ENCODE measurements at places on chromosomes 5 and 9.

DNA sequence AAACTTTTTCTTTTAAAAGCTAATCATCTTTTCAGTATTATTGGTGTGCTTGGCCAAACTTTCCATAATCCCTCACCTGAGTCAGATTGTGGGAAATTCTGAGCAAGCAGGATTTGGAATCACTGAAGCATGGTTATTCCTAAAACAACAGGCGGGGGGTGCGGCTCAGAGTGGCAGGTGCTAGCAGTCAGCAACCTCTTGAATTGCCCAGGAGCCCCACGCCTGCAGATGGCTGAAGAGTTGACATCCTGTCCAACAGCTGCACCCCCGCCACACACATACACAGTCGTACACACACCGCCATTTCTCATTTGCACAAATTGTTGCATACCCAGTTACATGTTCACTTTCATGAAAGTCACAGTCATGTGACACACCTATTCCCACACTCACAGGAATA is 96.6 kb downstream of the LHX2 start:
- no peak for DNase-seq

DNA sequence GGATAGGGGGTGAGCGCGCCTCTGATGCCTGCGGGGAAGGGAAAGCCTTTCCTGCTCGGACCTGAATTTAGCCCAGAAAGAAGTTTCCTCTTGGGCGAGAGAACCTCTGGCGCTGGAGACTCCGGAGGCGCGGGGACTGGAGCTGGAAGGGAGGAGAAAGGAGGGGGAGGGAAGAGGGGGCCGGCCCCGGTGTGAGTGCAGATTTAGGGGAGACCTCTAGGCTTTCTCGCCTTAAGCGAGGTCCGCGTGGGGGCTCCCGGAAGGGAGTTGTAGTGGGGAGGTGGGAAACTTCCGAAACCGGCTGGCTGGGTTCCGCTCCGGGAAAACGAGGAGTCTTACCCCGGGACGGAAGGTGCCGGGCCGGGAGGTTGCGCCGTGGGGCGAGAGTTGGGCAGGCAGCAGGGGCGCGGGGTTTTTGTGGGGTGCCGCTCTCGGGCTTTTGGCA is 1.3 kb downstream of the PCSK5 start:
- no peak for DNase-seq

DNA sequence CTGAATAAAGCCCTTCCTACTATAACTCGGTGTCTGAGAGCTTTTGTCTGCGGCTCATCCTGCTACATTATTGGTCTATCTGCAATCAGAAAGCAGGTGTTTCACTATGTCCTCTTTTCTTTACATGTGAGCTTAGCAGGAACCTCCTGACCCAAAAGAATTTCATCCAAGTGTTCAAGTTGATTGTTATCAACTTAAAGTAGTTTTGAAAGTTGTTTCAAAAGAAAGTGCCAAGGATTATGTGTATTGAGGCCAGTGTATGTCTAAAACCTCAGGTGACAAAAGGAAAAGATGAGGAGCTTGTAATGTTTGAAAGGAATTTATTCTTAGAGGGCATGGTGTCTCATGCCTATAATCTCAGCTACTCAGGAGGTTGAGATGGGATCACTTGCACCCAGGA is 8.1 kb upstream of the SELENOP start:
- DNase-seq: no peak

- peak; percentile 75 for DNase-seq
These were observed 322.9 kb downstream of the SLIT3 start for GRCh38 chr5:168978015-168978414.

GRCh38 chr5:167920589-167920988 is 370.9 kb upstream of the WWC1 start:
- no peak for DNase-seq

GRCh38 chr9:104319685-104320084 is 184.4 kb upstream of the OR13F1 start:
- no peak for DNase-seq

DNA sequence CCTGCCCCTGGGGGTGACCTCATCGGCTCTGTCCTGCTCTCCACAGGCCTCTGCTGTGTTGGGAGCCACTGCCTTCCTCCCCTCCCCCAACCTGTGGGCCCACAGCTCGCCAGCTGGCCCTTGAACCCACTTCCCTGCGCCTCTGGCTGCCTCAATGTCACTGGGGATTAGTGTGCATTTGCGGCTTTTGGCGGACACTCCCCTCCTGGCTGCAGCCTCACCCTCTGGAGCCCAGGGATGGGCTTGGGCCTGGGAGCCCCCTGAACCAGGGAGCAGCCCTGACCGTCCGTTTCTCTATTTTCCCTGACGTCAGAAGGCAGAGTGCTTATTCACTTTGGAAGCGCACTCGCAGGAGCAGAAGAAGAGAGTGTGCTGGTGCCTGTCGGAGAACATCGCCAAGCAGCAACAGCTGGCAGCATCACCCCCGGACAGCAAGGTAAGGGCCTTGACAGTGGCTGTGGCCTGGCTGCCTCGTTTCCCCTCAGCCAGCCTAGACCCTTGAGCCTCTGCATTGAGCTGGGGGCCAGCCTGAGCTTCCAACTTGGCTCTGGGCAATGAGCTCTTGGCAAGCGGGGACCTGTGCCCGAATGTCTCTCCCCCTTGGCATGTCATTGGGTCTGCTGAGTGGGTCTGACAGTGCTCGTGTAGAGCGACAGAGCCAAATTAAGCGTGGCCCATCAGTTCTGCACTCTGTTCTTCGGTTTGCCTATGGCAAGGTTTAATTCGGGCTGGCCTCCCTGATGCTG is 73.1 kb downstream of the RGS3 start:
- DNase-seq: no peak

DNA sequence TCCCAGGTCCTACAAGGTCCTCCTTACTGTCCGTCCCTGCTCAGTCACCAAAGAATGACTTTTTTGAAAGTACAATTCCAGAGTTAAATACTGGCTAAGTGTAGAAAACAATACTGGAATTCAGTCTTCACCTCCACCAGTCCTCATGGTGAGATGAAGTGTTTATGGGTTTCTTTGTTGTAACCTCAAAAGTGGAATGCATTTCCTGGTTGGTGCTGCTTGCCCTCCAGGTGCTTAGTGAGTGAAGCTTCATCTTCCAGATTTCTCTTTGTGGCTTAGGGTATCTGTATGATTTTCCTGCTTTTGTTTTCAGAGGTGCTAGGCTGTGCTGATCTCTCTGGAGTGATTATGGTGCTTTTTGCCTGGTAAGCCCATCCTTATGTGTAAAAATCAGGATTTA is 49.4 kb upstream of the DHFR start:
- DNase-seq: no peak

- no peak for DNase-seq
These were observed 204.1 kb downstream of the GABBR2 start for GRCh38 chr9:98504298-98505282.

DNA sequence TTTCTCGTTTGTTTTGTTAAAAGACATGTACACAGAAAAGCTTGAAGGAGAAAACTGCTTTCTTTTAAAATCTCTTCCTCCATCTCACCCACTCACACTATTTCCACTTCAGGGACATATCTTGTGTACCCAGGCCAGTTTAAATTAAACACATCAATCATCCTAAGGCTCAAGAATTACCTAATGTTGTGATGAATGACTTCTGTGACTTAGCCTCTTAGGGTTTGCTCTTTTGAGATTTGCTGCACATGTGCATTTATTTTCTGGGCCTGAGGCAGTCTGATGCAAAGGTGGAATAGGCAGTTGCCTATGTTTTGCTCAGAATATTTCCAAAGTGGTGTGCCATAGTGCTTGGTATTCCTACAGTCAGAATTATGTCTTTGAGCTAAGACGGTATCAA is 439.9 kb upstream of the CHD1 start:
- DNase-seq: no peak

DNA sequence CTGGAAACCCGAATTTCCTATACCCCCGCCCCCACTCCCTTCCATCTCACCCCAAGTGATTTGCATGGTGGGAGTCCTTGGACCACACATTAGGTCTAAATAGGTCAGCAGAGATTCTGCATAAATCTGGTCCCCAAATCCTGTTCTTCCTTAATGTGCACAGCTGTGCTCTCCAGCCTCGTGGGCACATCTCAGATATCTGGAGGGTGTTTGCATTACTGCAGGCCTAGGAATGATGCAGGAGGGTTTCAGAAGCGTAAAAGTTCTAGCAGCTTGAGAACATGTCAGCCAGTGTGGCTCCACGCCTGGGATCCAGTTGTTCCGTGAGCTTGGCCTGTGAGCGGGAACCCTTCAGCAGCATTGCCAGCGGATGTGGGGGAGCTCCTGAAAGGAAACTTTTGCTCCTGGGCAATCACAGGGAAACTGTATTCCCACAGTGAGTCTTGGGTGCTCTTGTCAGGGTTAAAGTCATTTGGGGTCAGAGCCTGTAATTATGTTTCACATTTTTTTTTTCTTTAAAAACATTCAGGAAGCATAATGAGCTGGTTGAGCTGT is 12.9 kb downstream of the ARHGAP26 start:
- DNase-seq: no peak

GRCh38 chr9:12735665-12736064 is 39.2 kb upstream of the LURAP1L start:
- DNase-seq: no peak

GRCh38 chr9:107036367-107036766 is 173.4 kb downstream of the ZNF462 start:
- no peak for DNase-seq

GRCh38 chr5:176593273-176593869 is 16.6 kb downstream of the GPRIN1 start:
- no peak for DNase-seq

DNA sequence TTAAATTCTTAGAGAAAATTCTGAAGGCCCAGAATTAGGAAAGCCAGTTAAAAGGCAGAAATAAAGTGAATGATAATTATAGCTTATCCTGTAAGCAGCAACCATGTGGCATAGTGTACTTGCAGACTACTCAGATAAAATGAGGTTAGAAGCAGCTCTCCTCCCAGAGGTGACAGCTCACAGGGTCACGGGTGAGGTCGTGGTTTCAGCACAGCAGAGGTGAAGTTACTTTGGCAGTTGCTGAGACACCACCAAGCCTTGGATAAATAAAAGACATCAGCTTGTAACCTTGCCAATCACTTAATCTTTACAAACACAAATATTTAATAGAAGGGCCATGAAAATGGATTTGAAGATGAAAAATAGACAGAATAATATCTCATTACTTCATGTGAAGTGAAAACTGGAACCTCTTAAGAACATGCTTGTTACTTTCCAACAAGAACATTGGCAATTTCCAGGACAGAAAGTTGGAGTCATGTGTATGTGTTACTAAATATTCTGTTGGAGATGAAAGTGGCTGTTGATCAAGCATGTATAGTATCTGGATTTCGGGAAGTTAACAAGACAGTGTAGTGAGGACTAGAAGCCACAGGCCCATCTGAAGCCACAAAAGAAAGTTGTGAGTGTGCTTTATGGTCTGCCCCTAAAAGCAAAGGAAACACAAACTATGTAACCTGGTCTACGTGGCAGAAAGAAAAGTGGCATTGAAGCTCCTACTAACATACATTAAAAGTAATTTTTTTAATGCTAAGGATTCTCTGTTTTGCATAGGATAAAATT is 134.4 kb downstream of the ERCC6L2 start:
- DNase-seq: no peak

DNA sequence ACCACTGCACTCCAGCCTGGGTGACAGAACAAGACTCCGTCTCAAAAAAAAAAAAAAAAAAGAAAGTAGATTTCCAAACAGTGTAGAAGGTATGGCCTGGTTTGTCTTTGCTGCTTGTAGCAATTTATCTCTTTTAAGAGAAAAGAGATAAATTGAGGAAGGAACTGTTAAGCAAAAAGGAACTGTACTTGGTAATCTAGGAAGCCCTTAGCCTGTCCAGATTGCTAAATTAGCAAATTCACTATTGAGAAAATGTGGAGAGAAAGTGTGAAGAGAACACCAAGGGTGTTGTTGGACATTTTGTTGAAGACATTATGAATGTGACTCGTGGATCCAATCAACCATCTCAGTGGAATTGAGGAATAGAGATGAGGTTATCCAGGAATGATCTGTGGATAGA is 13.0 kb upstream of the SUSD3 start:
- no peak for DNase-seq

GRCh38 chr9:124452841-124453585 is 2.8 kb downstream of the ADGRD2 start:
- no peak for DNase-seq

GRCh38 chr5:172642486-172642885 is 1.4 kb downstream of the NEURL1B start:
- no peak for DNase-seq

DNA sequence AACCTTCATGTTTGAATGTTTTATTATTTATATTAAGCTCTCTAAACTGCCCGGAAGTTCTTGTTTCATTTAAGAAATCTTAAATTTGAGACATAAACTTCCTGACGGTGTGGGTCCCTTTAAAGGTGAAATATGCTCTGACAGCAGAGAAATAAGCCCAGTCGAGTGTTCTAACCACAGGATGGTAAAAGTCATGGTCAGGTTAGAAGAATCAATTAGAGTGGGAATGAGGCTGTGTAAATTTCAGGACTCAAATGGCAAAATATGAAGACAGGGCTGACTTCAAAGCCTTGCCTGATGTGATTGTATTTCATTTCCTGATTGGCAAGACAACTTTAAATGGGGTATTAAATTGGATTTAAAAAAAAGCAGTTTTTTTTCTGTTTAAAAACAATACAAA is 432.9 kb upstream of the BRINP1 start:
- DNase-seq: no peak

Data from foreskin fibroblast (primary cell).